LNCaP clone FGC (cell line): ENCODE measurements at places on chromosomes 5 and 9.

DNA sequence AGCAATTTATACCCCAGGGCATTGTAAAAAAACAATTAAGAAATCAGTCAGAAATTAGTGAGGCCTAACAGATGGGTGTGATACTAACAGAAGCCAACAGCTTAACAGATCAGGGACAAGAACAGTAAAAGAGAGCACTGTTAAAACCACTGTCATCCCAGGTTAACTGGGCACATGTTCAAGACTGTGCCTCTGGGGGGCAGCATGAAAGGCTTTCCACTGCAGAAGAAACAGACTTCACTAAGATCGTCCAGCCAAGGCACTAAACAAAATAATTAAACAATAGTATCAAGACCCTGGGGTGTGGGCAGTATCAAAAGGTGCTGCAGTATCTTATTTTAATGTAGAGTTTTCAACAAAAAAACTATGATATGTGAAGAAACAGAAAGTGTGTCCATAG lies 43.5 kb downstream of the FBN2 start:
- no peak for DNase-seq

- DNase-seq: no peak
These were observed 420.8 kb upstream of the BRINP1 start for GRCh38 chr9:119789987-119790386.

- no peak for DNase-seq
These were observed 98.5 kb downstream of the APBA1 start for GRCh38 chr9:69573651-69574050.

DNA sequence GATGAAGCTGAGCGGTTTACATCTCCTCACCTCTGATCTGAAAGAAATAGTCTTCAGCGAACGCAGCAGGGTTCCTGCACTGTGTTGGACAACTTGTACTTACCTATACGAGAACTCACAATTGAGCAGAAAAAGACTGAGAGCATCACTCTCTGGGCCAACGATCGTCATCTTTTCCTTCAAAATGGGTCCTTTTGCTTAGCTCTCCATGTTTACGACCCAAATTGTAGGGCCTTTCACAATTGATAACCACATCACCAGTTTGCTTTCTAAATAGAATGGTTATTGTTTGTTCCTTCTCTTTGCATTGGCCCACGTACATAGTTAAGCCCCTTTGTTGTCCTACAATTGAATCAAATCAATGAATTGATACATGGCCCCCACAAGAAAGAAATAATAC lies 110.0 kb upstream of the DMRT1 start:
- DNase-seq: no peak

- DNase-seq: no peak
These were observed 3.6 kb upstream of the SCGB3A2 start for GRCh38 chr5:147874910-147875367.

GRCh38 chr5:66850354-66851075 lies 254.3 kb downstream of the MAST4 start:
- no peak for DNase-seq

DNA sequence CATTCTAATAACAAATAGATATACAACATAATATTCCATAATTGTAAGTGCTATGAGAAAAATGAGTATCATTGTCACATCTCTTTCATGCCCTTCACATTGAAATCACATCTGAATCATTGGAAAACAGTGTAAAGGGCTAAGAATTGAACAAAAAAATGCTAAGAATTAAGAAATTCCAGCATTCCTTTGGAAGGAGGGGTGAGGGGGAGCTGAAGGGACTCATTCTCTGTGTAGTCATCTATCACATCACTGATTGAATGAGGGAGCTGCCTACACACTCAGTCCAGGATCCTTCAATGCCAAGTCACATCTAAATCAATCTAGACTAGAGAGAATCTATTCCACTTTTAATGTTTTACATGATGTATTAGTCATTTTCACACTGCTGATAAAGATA lies 286.6 kb downstream of the DTWD2 start:
- no peak for DNase-seq

DNA sequence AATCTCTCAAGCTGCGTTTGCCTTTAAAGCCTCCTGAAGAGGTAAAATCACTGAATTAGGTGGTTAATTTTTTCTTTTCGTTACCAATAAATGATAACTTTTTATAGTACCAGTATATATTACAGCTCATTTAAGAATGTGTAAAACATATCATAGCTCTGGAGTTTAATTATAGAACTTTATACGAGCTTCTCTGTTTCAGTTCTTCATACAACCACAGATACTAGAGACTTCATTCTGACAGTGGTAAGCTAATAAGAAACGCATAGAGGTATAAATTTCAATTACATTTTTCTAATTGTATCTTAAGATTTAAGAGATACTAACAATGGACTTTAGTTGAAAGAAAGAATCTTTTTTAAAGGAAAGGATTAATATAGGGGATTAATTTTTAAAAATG lies 73.9 kb downstream of the PBX3 start:
- no peak for DNase-seq

- no peak for DNase-seq
These were observed 201.3 kb downstream of the ALDH1A1 start for GRCh38 chr9:72751541-72751940.

- DNase-seq: no peak
These were observed 9.7 kb downstream of the OMD start for GRCh38 chr9:92414566-92414965.

GRCh38 chr5:180119031-180119902 lies 47.7 kb upstream of the RNF130 start:
- no peak for DNase-seq
